ENCODE measurements at places on chromosomes 1 and 21.

DNA sequence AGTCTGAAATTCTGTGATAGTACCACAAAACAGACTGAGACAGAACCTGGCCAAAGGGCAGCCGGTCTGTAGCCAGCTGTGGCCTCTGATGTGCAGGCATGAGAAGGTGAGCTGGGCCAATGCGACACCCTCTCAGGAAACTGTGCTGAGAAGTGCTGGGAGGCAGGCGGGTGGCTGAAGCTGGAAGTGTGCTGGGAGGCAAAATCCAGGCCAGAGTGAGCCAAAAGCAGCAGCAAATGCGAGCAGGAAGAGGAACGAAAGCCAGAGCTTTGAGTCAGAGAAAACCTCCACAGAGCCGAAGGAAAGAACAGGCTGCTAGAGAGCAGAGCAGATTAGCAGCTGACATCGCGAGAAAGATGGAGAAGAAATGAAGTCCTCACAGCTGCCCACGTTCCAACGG lies 10.2 kb upstream of the ATP13A2 start:
- DNase-seq, result no peak

- DNase-seq, result no peak
These were observed 1338.7 kb upstream of the ADGRL2 start for GRCh38 chr1:80462006-80462405.

DNA sequence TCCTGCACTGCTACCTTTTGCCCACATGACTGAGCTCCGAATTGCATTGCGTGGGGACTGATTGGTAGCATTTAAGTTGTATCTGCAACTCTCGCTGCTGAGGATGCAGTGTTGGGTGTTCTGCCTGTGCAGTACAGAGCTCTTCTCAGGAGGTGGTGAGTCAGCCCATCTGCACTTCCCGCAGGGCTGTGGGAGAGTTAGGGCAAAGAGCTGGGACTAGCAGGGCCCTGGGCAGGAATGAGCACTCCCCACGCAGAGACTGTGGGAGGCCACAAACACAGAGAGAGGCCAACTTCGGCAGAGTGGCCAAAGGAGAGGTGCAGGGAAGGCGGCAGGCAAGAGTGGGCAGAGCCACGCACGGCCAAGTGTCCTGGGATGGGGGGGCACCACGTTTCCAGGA lies 244.7 kb downstream of the SIPA1L2 start:
- peak; percentile 59 for DNase-seq

- no peak for DNase-seq
These were observed 14.2 kb downstream of the RIMS3 start for GRCh38 chr1:40651138-40651857.

- DNase-seq, result peak; percentile 23
These were observed 230.4 kb downstream of the PDE4B start for GRCh38 chr1:66022904-66023620.

- peak; percentile 72 for DNase-seq
These were observed 18.2 kb upstream of the FCGR2A start for GRCh38 chr1:161486806-161487741.

DNA sequence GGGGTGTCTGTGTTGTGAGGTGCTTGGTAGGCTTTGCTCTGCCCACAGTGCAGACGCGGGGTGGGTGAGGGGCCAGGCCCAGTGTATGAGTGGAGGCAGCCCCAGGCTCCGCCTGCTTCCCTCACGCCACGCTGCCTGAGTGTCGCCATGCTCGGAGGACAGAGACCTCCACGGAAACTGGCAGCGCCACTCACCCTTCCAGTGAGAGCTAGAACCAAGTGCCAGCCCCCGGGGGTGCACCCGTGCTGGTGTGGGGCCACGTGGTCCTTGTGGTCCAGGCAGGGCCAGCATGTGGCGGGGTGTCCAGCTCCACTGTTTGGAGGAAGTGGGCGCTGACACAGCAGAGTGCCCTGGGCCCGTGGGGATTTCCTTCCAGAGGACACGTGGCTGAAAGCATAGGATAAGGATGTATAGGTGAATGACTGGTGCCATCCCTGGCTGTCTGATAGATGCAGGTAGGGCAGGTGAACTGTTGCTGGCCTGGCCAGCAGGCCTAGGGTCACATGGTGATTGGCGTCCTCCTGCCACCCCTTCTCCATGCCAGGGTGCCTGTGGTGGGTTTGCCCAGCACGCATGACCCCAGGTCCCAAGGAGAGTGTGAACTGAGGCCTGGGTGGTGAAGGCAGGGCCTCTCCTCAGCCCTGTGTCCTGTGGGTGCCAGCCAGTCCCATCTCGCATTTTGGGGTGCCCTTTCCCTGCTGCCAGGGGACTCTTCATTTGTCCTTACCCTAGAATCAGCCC lies 3.8 kb downstream of the LRRC3 start:
- DNase-seq, result no peak

DNA sequence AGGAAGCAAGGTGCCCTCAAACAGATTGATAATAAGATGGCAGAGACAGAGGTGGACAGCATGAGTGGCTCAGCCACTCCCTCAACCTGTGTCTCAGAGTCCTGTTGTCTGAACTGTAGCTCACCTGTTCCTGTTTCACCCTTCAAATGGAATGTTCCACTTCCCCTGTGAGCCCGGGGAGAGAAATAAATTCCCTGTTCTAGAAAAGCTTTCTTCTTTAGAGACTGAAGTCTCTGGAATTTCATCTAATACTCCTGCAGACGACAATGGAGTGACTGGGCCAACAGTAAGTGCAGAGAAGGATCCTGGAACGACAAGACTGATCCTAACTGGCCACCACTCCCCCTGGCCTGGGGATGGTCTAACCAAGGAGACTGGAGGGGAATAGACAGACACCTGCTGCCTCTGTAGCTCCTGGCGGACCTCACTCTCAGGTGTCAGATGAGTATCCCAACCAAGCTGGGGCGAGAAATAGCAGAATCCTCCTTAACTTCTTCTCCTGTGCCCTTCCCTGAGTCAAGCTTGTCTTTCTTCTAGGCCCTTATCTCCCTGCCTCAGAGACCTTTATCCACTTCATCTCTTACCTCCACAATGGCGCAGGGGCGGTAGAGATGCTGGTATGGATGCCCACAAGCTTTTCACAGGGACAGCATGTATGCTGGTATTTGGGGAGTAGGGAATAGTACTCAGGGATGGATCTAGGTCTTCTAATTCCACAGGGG lies 45.4 kb downstream of the PLEKHA6 start:
- no peak for DNase-seq

DNA sequence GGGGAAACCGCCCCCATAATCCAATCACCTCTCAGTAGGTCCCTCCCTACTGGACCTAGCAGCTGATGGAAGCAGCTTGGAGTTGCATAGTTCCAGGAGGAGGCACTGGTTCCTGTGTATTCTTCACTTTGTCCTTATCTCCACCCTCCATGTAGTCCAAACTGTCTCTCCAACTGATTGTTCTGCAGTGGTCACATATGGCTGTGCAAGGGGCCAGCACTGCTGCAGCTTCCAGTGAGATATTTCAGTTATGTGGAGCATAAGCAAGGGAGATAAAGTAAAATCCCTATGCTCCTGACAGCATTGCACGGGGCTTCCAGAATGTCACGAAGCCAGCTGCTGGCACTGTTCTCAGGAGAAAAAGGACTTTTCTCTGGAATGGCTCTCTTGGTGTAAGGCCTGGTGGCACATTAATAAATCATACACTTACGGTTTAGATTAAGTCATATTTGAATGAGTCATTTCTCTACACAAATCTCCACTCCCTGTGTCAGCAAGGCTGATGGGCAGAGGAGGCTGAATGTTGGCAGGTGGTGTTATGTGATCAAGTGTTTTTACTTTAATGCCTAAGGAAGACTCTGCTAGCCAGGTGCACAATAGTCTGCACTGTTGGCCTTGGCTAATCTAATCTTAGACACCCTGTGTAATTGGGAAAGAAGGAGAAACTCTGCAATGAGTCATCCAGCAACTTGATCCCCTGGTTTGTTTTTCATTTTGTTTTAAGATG lies 93.4 kb downstream of the KCNK1 start:
- peak; percentile 48 for DNase-seq

DNA sequence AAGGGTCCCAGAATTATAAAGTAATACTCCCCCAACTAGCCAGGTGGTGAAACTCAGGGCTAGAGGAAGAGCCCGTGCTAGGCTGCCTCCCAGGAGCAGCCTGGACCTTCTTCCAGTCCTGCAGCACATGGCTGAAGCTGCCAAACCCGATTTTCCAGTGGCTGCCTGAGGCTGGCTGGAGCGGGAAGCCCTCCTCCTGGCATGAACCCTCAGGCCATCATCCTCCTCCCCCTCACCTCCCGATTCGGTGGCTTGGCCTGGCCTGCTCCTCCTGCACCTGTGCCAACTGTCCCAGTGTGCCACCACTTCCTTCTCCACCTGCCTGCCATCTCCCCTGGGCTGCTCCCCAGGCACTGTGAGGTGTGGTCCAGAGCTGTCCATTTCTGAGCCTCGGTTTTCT lies 3.0 kb upstream of the TSPAN1 start:
- no peak for DNase-seq

- DNase-seq, result no peak
These were observed 1359.6 kb downstream of the PLA2G4A start for GRCh38 chr1:188188317-188188716.

DNA sequence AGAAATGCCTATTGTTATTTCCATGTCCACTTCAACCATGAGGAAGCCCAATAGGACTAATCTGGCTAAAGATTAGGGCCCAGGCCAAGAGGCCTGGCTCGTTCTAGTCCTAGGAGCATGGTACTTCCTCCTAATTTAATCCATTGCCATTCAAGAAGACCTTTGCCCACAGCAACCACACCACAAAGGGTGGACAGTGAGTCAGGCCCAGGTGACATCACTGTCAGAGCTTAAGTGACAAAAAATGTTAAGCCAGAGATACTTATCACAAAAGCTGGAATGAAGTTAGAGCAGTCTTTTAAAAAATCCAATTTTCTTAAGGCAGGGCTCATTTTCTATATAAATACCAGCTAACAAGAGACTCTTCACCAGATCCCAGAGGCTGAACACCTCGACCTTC lies at the start of gene SPRR3:
Gene SPRR3, plus strand, starts transcription at position 368 of the 400 bp plus-strand sequence. CDS start 1,272 bp downstream, outside the sequence.
- no peak for DNase-seq

- DNase-seq, result peak; percentile 51
These were observed 4.9 kb upstream of the GBP1 start for GRCh38 chr1:89069951-89070350.

DNA sequence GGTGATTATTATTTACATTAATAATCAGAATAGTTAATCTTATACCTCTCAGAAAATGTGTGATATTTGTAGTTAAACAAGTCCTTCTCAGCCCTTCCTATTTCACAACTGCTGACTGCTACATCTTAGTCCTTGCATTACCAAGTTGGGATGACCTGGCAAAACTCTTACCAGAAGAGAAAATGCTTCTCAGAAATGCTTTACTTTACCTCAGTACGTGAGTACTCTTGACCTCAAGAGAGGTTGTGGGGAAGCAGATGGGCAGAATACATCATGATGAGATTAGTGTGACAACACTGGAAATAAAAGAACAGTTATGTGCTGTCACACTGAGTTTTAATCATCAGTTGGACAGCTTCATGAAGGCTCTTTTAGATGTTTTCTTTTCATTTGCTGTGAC lies 16.2 kb downstream of the CFAP126 start:
- peak; percentile 10 for DNase-seq

- DNase-seq, result no peak
These were observed 277.2 kb upstream of the GJB5 start for GRCh38 chr1:34477632-34478141.

DNA sequence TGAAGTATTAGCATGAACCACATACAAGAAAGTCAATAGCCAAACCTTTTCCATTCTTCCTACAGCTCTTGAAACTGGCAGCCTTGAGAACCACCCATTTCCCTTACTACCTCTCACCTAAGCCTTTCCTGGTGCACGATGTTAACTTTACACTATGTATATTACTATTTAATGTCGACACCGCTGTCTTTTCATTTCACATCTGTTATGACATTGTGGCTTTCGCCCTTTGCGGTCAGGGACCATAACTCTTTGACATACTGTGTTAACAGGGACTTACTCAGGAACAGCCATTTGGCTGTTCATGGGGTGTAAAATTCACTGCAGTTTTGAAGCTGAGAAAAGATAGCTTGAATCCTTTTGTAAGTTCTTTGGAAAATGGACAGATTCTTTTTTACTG lies 21.1 kb upstream of the GPR88 start:
- peak; percentile 42 for DNase-seq

DNA sequence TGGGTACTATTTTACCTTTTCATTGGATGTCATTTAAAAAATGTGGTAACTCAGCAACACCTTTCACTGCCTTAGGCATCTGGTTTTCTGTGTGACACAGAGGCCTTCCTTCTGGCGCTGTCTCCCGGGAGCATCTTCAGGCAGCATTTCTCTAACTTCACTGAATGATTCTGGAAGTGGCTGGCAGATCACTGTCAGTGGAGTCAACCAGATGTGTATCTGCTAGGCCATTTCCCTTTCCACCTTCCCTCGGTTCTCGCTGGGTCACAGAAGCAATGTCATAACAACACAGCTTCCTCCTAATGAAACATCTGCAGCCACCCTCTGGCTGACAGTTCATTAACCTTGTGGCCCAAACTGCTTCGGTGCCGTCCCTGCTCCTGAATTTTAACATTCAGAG lies 137.8 kb downstream of the KIF26B start:
- no peak for DNase-seq

DNA sequence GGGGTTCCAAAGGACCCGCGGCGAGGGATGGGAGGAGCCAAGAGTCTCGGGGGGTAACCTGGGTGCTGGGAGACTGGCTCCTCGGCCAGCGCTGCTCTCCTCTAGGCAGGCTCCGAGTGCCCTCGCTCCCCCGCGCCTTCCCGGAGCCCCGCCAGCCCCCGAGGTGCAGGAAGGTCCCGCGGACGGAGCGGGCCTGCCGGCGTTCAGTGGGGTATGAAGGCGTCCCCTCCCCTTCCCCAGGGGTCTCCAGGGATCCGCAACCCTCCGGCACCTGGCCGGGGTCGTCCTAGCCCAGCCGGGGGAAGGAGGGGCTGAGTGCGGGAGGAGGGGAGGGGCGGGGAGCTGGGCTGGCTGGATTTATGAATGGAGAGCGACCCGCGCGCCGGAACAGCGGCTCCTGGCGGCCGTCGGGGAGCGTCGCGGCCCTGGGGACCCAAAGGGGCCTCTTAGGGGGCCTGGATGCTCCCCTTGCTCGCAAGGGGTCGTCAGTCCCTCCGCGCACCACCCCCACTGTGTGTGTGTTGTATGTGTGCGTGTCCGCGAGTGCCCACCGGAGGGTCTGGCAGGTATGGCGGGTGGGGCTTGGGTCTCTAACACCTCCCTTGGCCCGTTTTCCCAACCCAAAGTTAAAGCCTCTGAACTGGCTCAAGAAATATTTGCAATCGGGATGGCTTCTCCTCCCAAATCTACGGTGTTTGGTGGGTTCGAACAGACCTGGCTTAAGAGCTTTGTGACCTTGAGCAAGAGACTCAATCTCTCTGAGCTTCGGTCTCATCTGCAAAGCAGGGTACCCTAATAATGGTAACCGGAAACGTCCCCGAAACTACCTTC lies 642 bp downstream of the HCRTR1 start:
- DNase-seq, result peak; percentile 40

- DNase-seq, result no peak
These were observed 23.7 kb downstream of the MKNK1 start for GRCh38 chr1:46580140-46580903.
